ENCODE measurements at places on chromosomes 7 and 10.
A peak's percentile ranks its signal among the peaks of the same experiment; 100 is the strongest.

DNA sequence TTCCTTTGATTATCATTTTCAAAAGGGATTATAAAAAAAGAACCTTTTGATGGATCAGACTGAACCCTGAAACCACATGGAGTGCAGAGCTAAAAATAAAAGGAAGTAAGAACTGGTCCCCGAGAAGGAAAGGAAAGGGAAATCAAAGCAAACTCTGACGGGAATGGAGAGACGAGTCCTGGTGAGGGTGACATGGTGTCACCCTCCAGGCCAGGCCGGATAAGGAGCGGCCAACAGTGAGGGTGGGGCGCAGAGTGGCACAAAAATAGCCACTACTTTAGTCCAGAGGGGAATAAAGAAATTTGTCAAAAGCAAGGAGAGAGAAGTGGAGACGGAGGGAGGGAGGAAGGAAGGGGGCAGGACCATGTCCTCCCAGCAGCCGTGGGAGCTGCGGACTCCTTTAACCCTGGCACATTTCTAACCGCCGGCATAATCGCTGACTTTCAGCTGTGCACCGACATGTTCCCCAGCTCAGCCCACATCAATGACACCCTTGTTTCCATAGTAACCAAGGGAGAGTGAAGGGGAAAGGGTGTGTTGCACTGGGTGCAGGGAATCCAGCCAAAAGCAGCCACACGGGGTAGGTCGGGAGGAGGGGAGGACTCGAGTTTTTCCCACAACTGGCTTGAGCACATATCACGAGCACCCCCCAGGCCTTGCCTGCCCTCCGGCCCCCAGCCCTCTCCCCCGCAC lies 29.7 kb downstream of the TRIM8 start:
- peak; percentile 86 for DNase-seq

GRCh38 chr10:17847585-17848296 lies 38.6 kb downstream of the MRC1 start:
- no peak for DNase-seq

- no peak for DNase-seq
Observed at GRCh38 chr7:15820319-15820718, 133.8 kb upstream of the MEOX2 start.

DNA sequence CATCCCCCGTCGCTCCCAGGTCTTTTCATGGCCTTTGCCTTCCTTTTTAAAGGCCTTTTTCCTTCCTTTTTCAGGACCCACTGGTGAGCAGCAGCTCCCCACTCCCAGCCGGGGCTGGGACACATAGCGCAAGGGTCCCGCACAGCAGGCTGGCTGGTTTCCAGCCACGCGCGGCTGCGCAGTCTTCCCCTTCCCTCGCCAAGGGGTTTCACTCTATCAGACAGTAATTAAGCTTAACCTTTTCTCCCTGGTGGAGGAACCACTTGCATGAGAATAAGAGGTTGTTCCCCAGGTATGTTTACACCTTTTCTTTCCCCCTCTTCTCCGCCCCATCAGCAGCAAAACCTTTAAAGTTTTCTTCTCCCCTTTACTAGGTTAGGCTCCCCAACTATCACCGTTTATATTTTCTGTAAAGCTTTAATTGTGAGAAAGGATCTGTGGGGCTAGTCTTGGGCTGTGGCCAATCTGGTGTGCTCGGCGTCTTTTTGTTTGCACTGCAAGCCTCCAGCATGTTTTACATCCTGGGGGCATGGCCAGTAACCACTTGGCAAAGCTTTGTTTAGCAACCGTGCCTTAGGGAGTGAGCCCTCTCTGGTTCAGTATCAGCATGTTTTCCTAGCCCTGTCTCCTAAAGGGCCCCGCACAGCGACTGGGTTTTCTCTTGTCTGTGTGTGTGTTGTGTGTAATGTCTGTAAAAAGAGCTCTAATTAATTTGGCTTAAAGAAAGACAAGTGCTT lies 219.6 kb downstream of the PHF14 start:
- no peak for DNase-seq

DNA sequence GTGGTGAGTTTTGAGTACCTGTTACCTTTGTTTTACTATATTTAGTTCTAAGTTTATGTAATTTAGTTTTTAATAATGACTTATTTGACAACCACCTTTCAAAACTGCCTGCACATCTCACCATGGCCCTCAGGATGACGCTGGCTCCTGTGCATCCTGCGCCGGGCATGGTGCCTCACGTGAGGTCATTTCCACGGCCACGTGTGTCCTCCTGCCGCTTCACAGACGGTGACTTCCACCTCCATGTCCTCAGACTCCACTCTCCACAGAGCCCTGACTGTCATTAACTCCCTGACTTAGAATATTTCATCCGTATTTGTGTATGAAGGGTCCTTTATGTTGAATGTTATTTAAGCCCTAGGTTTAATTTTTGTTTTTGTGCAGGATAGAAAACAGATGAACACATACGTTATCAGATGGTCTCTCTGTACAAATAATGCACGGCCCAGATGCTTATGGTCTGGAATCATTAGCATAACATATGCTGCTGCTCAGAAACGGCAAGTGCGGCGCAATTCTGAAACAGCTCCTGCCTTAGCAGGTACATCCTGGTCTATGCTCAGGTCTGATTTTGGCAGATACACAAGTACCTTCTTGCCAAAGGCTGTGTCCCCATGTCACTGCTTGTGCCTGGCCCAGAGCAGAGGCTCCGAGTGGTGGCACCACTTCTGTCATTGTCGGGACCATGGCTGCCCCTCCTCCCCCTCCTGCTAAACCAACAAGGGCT lies 155.8 kb downstream of the WDR37 start:
- DNase-seq, result no peak

GRCh38 chr7:119090851-119091250 lies 866.3 kb downstream of the ANKRD7 start:
- no peak for DNase-seq

GRCh38 chr10:83516788-83517187 lies 622.5 kb upstream of the GHITM start:
- no peak for DNase-seq

GRCh38 chr10:5460468-5461202 lies 38.7 kb downstream of the CALML5 start:
- no peak for DNase-seq

GRCh38 chr10:68348265-68348741 lies 15.6 kb upstream of the PBLD start:
- no peak for DNase-seq

DNA sequence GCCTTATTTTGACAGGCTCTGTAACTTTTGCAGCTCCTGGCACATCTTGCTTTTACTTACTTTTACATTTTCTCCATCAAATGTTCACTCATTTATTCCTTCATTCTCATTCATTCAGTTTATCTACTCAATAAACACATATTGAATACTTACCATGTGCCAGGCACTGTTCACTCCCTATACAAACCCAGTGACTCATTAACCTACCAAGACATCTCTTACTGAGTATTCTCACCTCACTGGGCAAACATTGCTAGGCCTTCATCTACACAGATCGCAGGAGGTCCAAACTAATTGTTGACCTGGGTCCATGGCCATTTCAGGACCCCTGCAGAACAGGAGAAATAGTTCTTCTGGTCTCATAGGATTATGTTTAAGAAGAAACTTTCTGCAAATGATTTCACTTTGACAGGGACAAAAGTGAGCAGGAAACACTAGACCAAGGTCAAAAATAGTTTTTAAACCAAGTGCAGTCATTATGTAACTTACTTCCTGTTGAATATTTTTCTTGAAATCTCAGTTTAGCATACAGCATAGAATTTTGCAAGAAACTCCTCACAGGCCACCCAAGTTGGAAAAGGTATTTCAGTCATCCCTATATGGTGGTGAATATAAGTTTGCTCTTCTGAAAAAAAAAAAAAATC lies 17.6 kb downstream of the SLC26A4 start:
- no peak for DNase-seq

- DNase-seq, result no peak
Observed at GRCh38 chr7:27575613-27576012, 87.1 kb downstream of the HIBADH start.

GRCh38 chr10:86486856-86487255 lies 34.7 kb downstream of the WAPL start:
- no peak for DNase-seq

- DNase-seq, result no peak
Observed at GRCh38 chr7:45623740-45624391, 49.7 kb downstream of the ADCY1 start.

DNA sequence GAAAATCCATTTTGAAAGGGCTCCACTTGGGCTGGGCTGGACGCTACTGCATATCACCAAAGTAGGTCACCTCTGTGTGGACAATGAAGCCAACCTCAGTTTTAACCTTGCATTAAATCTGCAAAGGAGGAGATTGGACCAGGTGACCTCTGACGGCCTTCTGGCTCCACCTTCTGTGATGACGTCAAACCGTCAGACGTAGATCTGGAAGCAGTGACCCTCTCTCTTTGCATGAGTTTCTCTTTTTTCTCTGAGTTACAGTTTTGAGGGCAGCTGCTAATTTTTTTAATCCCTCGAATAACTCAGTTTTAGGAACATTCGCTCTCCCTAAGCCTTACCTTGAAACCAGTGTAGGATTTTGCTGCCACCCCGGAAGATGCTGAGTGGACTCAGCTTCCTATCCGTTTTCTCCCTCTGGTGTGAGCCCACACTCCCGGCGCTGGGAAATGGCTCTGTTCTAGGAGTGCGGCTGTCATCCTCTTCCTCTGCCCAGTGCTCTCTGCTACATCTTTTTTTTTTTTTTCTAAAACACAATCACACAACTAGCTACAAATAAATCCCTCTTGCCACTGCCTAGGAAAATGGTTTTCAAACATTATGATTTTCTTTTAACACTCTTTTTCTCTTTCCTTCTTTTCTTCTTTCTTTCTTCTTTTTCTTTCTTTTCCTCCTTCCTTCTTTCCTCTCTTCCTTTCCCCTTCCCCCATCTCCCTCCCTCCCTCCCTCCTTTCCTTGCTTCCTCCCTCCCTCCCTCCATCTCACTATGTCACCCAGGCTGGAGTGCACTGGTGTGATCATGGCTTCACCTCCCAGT lies 27.7 kb upstream of the NMT2 start:
- no peak for DNase-seq

- peak; percentile 63 for DNase-seq
Observed at GRCh38 chr7:149147752-149148653, 750 bp downstream of the ZNF398 start.

GRCh38 chr7:22548313-22548712 lies 48.3 kb upstream of the STEAP1B start:
- no peak for DNase-seq

- no peak for DNase-seq
Observed at GRCh38 chr7:148916186-148916585, 32.1 kb upstream of the EZH2 start.

DNA sequence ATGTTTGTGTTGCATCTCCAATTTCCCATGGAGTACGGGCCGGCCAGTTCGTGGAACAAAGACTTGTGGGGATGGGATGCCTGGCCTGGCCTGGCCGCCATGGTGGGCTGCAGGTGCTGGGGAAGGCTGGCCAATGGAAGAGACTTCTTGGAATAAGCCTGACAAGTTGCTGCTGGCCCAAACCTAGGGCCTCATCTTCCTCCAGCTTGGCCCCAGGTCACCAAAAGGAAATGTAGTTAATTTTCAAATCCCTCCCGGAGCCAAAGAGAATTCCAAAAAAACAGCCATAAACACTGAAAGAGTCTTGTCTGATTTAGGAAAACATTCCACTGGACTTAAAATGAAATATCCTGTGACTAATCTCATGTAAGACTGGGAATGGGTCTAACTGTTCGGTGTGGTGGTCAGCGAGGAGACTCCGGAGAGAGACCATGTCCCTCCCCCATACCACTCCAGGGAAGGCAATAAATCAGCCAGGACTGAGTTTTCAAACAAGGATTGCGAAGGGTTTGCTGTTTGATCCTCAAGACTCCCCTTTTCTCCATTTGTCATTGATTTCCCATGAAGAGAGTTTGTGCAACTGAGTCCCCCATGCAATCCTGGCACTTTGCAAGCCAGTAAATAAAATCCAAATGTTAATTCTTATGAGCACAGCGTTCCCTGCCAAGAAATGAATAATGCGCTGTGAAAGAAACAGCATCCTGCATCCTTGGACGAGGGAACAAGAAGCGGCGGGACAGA lies 128.7 kb upstream of the HABP2 start:
- DNase-seq, result no peak

GRCh38 chr10:76315240-76315639 lies 883.8 kb downstream of the LRMDA start:
- DNase-seq, result no peak

GRCh38 chr7:123901101-123901500 lies 23.9 kb upstream of the SPAM1 start:
- no peak for DNase-seq

GRCh38 chr10:50832171-50832751 lies 53.2 kb downstream of the A1CF start:
- no peak for DNase-seq

DNA sequence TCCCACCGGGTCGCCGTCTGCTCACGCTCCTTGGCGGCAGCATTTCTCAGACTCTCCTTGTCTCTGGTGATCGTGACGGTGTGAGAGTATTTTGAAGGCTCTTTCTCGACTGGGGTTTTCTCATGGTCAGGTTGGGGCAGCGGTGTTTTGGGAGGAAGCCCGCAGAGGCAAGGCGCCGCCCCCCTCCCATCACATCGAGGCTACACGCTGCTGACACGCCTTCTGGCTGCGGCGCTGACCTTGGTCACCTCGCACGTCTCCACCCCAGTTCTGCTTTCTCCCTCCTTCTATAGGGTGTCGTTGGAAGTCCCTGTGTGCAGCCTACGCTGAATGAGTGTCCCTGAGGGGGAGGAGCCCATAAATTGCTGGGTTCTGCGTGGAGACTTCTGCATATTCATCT lies 55.2 kb downstream of the GLRX3 start:
- DNase-seq, result no peak

DNA sequence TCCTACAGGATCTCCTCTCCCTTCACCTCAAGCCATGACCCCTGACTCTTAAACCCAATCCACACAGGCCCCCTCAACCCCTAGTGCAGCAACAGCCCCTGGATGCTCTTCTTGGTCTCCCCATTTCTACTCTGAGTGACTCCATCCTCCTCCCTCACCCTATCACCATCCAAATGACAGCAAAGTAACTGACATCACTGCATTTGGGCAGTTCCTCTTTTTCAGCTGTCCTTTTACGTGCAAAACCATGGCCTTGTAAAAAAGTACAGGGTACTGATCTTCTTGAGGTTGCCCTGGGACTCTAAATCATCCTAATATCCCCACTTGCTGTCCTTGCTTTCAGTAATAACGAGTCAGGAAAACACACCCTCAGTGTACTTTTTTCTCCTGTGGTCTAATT lies 454.9 kb downstream of the ADRA2A start:
- DNase-seq, result no peak

DNA sequence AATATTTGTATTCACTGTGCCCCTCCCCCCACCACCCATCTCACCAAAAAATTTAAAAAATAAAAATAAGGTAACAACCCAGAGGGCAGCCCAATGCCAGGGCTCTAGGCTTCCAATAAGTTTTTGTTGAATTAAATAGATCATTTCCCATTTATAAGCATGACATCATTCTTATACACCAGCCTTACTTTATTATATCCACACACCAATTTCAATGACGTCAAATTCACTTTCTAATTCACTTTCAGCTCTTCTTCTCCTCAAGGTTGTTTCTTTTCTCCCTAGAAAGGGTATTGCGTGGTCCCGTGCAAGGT lies 1.2 kb upstream of the DKK1 start:
- no peak for DNase-seq

DNA sequence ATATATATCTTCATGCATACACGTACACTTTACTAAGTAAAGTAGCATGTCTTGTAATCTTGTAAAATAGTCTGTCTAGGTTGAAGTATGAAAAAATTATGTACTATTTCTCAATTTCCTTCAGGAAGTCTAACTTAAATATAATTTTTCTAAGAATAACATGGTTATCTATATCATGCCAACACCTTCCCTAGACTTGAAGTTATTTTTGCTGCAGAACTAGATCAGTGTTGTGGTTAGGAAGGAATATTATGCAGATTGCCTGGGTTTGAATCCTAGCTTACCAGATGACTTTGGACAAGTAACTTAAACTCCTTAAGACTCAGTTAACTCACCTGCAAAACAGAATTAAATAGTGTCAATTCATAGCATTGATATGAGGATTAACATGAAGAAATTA lies 142.2 kb upstream of the SEMA3A start:
- DNase-seq, result no peak

Measured in putamen (tissue), 1 donor.